ENCODE measurements at places on chromosomes 1 and 21.
A peak's percentile ranks its signal among the peaks of the same experiment; 100 is the strongest.

DNA sequence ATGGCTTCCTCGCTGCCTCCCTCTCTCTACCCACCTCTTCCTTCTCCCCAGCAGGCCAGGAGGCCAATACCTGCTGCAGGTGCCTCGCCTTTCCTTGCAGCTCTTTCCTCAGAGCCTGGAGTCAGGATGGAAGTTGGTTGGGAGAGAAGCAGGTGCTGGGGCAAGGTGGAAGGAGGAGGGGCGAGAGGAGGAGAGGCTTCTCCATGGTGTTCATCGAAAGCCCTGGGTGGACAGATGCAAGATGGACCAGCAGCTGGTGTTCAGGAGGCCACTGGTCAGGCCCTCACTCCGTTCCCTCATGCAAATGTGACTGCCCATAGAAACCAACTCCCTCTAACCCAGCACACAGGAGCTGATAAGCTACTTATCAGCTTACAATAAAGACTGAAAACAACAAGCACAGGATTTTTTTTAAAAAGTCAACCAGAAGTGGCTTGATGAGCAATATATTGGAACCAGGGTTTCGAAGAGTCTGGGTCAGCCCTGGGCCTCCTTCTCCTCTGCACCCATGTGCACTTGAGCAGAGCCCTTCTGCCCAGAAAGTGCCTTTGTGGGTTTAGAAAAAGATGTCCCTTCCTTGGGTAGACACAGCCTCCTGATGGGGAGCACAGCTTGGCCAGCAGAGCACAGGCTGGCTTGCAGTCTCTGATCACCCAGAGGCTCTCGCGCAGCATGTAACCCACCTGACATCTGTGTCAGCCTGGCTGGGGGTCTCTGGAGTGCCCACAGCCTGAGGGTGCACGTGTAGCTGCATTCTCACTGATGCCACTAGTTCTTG lies 16.6 kb upstream of the GSTM4 start:
- no peak for DNase-seq

DNA sequence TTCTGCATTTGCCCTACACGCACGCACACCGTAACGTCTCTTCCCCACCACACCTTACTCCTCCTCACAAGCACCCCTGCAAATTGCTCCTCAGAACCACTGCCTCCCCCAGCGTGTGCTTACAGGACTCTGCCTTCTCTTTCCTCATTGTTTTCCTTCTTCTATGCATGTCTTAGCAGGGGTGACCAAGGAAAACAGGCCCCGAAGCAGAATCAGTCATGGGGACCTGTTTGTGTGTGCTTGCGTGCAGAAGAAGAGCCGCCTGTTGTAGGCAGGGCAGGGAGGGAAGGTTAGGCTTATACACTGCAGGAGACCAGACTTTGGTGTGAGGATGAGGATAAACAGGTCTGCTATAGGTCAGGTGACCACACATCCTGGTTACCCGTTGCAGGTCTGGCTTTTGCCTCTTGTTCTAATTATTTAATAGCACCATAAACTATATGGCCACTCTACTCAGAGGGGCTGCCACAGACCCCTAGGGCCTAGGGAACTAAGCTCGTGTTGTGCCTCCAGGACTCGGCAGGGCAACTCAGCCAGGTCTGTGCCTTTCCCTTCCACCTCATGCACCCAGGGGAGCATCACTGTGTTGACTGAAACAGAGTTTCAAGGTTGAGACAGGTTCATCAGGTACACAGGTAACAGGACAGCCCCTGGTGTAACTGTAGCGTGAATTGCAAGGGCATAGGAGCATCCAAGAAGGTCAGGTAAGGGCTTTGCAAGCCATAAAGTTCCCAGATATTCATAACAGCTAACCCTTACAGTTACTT lies 60.8 kb upstream of the EPS8L3 start:
- DNase-seq, result no peak

GRCh38 chr1:64608005-64608650 lies 136.7 kb upstream of the RAVER2 start:
- no peak for DNase-seq

DNA sequence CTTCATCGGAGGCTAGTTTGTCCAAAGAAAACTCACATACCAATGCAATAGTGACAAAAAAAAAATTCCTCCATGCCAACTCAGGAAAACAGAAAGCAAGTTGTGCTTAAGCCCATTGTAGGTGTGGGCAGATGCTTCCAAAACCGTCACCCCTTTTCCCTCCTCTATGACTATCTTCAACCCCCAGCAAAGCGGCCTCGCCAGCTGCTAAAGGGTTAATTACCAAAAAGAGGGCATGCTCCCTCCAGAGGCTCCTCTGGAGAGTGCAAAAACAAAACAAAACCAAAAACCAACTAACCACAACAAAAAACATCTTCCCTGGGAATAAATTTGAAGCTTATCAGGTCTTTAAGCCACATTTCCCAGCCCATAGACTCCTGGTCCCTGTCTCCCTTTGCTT lies 1.2 kb downstream of the LMOD1 start:
- DNase-seq, result no peak

- no peak for DNase-seq
Observed at GRCh38 chr1:24470592-24470991, 32.0 kb upstream of the RCAN3 start.

DNA sequence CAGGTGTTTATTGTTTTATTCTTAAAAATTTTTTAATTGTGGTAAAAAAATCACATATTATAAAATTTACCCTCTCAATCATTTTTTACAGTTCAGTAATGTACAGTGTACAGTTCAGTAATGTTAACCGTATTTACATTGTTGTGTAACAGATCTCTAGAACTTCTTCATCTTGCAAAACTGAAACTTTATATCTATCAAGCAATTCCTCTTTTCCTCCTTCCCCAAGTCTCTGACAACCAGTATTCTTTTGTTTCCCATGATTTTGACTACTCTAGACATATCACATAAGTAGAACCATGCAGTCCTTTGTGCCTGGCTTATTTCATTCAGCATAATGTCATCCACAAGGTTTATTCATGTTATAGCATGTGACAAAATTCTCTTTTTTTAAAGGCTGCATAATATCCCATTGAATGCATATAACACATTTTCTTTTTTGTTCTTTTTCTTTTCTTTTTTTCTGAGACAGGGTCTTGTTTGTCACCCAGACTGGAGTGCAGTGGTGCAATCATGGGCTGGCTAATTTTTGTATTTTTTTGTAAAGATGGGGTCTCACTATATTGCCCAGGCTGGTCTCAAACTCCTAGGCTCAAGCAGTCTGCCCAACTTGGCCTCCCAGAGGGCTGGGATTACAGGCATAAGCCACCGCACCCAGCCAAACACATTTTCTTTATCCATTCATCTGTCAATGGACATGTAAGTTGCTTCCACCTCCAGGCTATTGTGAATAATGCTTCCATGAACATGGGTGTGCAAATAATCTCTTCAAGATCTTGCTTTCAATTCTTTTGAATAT lies 17.2 kb upstream of the RCSD1 start:
- DNase-seq, result no peak

- DNase-seq, result peak; percentile 17
Observed at GRCh38 chr1:243270097-243270864, 14.4 kb downstream of the SDCCAG8 start.

GRCh38 chr1:151993734-151994496 lies at the start of gene S100A10:
S100A10 (minus strand) TSS chr1:151993859; CDS start chr1:151986230, 7,629 bp downstream.
- no peak for DNase-seq

- DNase-seq, result no peak
Observed at GRCh38 chr1:17011092-17011438, 663 bp downstream of the ATP13A2 start.

DNA sequence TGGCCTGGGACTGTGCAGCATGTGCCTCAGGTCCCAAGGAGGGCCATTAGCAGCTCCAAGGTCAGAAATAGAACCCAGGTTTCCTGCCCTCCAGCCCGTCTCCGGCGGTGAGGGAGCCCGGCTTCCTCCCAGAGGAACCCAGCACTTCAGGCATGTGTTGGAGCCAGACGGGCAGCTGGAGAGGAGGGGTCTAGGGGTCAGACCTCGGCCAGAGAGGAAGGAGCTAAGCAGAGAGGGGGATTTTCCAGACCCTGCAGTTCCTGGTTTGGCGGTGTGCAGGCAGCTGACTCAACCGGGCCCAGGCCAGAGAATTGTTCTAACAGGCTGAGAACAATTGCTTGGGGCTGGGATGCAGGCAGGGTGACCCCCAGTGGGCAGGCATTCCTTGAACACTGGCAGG lies 37.1 kb downstream of the HSPG2 start:
- DNase-seq, result no peak

- no peak for DNase-seq
Observed at GRCh38 chr1:228287541-228288425, 79.9 kb downstream of the OBSCN start.

DNA sequence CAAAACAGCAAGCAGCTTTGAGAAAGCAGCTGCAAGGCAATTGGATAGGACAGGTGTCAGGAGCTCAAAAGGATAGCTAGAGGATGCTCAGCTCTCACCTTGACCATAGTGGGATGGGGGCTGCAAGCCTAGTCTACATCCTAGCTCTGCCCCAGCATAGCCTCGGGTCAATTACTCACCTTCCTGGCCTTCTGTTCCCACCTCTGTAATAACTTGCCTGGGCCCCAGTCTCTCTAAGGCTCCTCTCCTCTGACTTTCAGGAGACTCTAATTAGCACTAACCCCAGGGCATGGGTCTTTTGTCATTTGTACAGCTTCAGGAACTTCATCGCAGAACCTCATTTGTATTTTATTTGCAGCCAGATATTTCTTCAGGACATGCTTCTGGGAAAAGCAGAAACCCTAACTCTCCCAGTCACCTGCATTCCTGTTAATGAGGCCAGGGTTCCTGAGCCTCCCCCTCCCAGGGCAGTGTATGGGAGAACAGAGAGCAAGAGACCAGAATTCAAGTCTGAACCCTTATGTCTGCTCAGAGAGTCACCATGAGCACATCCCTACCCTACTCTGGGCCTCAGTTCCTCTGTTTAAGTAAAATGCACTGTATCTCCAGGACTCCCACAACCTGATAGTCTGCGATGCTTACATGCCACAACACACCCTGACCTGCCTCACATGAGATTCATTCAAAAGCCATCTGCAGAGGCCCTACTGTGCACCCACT lies 108.1 kb downstream of the MATN1 start:
- no peak for DNase-seq

GRCh38 chr1:185487936-185488335 lies 170.9 kb upstream of the IVNS1ABP start:
- no peak for DNase-seq

GRCh38 chr21:31777857-31778256 lies 45.9 kb upstream of the SCAF4 start:
- no peak for DNase-seq

DNA sequence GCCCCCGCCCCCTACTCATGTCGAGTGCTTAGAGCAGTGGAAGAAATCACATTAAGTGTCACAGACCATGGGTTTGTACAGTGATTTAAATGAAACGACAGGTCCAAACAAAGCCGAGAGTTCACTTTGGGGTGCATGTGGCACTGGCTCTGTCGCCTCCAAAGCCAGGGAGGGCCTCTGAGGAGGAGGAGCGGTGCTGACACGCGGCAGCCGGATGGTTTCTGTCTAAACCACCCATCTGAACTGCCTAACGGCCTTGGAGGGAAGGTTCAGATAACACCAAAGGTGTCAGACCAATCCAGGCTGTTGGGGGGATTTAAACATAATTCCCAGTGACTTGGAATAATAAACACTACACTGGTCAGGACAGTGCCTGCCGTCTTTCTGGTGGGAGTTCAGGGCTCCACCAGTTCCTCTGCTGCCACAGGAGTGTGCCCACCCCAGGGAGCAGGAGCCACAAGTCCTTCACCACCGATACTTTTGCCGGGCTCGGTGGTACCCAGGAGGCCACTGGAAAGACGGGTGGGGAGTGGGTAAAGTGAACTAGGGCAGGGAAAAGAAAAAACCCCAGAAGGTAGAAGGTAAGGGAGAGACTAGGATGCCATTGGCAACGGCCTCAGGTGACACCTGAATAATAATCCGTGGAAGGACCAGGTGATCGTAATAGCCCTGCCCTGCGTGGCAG lies 78.2 kb downstream of the SLC66A1 start:
- DNase-seq, result no peak

DNA sequence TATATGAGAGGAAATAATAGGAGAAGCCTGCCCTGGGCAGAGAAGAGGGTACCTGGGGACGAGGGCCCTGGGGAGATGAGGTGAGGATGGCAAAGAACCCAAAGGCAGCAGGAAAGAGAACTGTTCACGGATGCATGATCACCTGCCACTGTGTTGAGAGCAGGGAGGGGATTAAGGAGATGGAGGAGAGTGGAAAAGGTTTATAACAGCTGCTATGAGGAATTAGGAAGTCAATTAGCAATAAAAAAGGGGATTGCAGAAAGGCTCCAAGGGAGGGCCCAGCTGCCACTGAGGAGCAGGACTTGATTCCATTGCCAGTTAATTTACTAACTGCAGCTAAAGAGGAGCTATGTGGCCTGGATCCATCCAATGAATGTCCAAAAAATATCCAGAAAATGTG lies 61.1 kb downstream of the GFI1 start:
- DNase-seq, result no peak

DNA sequence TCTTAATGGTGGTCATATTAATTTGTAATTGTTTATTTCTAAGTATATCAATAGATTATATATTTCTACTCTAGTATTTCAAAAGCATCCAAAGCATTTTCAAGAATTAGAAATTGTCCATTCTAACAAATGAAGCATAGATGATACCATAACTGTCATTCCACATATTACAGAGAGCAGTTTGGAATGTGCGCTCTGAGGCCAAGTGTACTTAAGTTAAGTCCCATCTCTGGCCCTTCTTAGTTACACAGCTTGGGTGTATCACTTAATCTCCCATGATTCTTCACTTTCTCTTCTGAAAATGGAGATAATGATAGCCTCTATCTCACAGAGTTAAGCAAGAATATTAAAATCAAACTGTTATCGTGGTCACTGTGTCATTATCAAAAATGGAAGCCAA lies 281.1 kb downstream of the MRPL39 start:
- DNase-seq, result no peak

- DNase-seq, result no peak
Observed at GRCh38 chr1:183776731-183777130, 28.2 kb upstream of the RGL1 start.

DNA sequence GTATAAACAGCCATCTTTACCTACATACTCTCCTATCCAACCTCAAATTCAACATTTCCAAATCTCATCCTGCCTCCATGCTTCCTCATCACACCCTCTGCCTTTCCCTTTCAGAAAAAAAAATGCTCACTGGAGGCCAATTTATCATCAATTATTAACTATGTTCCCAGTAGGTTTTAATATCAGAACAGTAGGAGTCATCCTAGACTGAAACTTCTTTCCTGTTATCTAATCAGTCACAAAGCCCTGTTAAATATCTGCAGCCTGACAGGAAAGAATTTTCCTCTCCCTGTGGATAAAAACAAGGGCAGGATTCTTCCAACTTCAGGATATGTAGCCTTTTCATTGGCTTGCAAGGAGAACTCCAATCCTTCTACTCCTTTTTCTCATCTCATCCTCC lies 28.4 kb downstream of the EGLN1 start:
- DNase-seq, result no peak

GRCh38 chr1:206809504-206810084 lies 37.3 kb upstream of the IL10 start:
- DNase-seq, result no peak

GRCh38 chr1:203425663-203425975 lies 50.0 kb upstream of the PRELP start:
- DNase-seq, result no peak

All from C1 segment of cervical spinal cord (tissue), 14 donors.